ENCODE measurements at places on chromosomes 4 and X.
A peak's percentile ranks its signal among the peaks of the same experiment; 100 is the strongest.

DNA sequence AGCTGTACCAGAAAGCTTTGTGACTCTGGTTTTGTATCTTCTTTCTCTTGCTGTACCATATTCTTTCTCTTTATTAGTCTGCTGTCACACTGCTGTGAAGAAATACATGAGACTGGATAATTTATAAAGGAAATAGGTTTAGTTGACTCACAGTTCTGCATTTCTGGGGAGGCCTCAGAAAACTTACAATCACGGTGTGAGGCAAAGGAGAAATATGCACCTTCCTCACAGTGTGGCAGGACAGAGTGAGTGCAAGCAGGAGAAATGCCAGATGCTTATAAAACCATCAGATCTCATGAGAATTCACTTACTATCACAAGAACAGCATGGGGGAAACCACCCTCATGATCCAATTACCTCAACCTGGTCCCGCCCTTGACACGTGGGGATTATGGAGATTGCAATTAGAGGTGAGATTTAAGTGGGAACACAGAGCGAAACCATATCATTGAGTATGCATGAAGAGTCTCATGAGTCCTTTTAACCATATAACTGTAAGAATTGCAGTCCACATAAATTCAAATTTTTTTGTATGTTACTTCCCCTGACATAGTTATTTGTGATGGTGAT lies 67.4 kb upstream of the INPP4B start:
- DNase-seq, result no peak

GRCh38 chrX:154987940-154988339 lies 34.6 kb downstream of the F8 start:
- DNase-seq, result no peak

DNA sequence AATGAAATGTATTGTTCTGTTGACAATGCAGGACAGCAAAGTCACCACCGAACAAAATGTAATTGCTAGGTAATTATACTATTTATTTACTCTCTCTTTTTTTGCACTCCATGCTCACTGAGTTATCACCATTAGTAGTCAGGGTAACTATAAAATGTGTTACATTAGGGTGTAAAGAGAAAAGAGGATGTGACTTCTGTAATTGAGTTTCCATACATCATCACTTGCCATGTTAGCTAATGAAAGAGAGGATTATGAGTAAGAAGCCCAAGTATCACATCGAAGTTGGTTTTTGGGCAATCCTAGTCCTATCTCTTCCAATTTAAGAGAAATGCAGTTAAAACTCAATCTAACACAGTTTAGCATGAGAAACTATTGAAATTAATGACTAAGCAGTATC lies 7.6 kb downstream of the ZXDA start:
- DNase-seq, result no peak

DNA sequence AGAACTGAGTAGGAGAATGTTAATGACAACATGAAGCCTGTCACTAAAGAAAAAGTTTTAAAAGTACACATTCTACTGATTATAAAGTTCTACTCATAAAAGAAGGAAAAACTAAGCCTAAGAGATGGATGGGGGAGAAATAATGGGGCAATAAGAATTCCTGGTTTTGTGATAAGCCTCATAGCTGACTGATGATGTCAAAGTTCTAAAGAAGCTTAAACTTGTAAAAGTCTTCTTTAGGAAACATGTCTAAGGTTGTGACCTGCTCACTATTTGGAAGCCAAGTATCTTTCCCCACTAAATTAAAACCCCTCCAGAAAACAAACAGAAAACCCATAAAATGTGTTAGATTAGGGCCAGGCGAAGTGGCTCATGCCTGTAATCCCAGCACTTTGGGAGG lies 232.9 kb upstream of the GIMD1 start:
- peak; percentile 48 for DNase-seq

- peak; percentile 59 for DNase-seq
Measured at GRCh38 chrX:45621376-45622041, 420.8 kb upstream of the DIPK2B start.

GRCh38 chr4:98027827-98028226 lies 115.4 kb downstream of the STPG2 start:
- no peak for DNase-seq
